ENCODE measurements at places on chromosomes 5 and 9.

DNA sequence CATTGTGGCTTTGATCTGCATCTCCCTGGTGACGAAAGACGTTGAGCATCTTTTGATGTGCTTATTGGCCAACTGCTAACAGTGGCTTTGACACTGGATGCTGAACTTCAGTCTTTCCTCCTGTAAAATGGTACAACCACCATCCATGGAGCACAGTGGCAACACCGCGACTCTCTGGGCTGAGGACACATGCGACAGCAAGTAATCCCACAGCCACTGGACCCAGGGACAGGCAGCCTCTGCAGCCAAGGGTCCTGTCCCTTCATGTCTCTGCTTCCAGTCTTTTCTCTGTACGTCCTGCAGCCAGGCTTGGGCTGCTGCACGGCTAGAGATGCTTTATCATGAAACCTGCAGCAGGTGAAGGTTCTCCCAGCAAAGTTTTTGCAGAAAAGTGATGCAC is 83.5 kb downstream of the DAP start:
- no peak for DNase-seq

- no peak for DNase-seq
Measured at GRCh38 chr9:6045364-6045763, 29.9 kb upstream of the RANBP6 start.

GRCh38 chr5:89106480-89106879 is 223.5 kb upstream of the MEF2C start:
- DNase-seq = no peak

DNA sequence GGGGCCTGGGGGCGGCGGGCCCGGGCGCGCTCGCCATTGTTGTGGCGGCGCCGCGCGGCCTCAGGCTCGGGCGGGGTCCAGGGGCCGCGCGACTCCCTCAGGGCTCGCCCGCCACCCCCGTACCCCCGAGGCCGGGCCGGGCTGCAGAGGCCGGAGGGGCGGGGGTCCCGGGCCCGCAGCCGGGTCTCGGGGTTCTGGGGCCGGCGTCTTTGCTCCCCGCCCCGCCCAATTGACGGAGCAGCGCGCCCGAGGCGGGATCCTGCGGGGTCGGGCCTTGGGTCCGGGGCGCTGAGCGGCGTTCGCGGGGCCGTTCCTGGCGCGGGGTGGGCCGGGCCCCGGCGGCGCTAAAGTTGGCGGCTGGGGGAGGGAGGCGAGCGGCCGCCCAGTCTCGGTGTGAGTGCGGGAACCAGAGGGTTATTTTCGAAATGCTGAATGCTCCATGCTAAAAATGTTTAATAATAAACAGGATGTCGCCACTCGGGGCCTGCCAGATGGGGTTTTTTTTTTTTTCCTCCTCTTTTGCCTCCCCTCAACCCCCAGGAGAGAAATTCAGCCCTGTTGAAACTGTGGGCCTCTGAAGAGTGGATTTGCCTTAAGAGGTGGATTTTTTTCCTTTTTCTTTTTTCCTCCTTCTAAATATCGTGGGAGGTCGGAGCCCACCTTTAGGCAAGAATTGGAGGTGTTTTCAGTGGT is 724 bp downstream of the PRRC2B start:
- no peak for DNase-seq

GRCh38 chr5:113546703-113547183 is 33.2 kb downstream of the YTHDC2 start:
- peak; percentile 85 for DNase-seq

Measured in renal cortical epithelial cell (primary cell).